HT1080 (cell line): ENCODE measurements at places on chromosomes 6 and 20. TPM values are rescaled to one million over a fixed set of nuclear protein-coding genes. Genes with fewer than 3 reads are reported as not detected.

DNA sequence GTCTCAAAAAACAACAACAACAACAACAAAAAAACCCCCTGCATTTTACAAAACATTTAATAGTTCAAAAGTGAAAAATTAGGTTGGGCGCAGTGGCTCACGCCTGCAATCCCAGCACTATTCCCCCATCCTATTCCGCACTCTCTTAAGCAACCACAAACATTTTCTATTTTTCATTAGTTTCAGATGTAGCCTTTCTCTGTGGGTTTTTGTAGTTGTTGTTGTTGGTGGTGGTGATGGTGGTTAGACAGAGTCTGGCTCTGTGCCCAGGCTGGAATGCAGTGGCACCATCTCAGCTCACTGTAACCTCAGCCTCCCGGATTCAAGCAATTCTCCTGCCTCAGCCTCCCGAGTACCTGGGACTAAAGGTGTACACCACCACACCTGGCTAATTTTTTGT is 6.4 kb upstream of the GMNN start:
- no peak for DNase-seq

DNA sequence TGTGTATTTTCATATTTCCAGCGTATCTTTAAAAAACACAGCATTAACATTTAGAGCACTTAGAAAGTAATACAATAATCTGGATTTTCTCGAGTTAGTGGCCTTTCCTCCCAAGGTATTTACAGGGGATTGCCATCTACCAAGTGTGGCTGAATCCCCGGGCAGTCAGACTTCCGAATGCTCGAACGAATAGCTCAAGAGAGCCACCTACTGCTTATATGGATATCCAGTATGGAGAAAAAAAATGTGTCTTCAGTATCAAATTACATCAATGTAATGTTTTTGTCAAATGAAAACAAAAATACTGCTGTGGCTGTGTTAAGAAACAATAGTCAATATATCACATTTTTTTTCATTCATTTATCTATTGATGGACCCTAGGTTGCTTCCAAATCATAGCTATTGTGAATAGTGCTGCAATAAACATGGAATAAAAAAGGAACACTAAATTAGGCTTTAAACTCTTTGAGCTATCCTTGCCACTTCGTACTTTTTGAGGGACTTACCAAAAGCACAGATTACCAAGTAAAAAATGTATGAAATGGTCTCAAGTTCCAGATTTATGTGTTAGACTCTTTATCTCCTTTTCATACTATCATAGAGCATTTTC is 654.5 kb upstream of the PTCHD4 start:
- peak; percentile 57 for DNase-seq

DNA sequence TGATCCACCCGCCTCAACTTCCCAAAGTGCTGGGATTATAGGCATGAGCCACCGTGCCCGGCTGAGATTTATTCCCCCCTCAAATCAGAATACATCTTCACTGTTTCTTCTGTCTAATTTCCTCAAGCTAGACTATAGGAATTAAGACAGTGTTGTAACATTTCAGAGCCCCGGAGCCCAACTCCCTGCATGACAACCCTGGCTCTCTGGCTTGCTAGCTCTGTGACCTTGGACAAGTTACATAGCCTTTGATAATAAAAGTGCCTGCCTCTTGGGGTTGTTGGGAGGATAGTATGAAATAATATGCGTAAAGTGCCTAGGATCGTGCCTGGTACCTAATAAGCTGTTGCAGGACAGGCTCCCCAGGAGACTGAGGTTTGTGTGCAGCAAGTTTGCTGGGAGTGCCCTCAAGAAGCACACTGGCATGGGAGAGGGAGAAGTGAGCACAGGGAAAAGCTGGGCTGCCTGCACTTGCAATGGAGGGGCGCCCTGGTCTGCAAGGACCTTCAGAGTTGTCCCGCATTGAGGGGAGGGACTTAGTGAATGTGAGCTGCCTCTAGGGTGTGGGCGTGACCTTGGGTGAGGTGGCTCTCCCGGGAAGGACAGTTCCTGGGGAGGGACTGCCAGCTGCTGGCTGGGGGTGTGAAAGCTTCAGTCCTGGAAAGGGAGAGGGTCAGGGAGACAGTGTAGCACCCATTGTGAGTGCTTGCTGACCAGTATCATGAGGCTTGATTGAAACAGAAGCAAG is 43.4 kb downstream of the TAF8 start:
- peak; percentile 6 for DNase-seq

DNA sequence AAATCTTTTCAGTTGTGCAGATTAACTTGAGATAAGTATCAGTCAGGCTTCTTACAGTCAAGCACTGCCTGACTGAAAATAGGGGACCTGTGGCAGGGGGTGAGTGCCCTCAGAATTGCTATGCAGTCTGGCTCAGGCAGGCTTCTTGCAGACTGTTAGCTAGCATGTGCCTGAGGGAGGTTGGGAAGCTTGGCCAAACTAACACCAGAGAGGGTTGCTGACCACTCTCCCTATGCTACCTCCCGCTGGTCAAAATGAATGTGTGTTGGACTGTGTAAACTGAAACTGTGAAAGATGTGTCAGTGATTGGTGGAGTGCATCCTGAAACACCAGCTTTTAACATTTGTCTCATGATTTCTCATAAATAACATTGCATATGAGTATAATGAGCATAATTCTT is 622.3 kb upstream of the IMPG1 start:
- no peak for DNase-seq

- DNase-seq = peak; percentile 48
Measured at GRCh38 chr20:3165473-3166337, 6.0 kb upstream of the FASTKD5 start.

GRCh38 chr6:12363651-12364381 is 73.7 kb downstream of the EDN1 start:
- DNase-seq = no peak

DNA sequence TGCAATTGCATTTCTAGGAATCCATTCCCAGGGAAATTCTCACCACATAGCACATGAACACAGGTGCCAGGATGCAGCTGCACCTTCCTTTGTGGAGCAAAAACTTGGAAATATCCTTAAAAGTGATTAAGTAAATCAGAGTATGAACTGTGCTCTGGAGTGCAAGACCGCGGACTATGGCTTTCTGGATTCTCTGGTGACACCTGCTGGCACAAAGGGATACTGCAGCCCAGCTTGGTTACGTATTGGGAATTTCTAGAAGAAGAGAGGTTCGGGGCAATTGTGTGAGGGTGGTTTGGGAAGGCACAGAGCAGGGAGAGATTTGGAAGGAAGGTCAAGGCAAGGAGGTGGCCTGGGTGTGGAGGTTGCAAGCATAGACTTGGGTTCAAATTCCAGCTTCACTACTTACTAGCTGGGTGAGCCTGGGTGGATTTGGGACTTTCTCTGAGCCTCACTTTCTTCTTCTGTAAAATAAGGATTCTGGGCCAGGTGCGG is 15.9 kb upstream of the PEDS1 start:
- peak; percentile 76 for DNase-seq

DNA sequence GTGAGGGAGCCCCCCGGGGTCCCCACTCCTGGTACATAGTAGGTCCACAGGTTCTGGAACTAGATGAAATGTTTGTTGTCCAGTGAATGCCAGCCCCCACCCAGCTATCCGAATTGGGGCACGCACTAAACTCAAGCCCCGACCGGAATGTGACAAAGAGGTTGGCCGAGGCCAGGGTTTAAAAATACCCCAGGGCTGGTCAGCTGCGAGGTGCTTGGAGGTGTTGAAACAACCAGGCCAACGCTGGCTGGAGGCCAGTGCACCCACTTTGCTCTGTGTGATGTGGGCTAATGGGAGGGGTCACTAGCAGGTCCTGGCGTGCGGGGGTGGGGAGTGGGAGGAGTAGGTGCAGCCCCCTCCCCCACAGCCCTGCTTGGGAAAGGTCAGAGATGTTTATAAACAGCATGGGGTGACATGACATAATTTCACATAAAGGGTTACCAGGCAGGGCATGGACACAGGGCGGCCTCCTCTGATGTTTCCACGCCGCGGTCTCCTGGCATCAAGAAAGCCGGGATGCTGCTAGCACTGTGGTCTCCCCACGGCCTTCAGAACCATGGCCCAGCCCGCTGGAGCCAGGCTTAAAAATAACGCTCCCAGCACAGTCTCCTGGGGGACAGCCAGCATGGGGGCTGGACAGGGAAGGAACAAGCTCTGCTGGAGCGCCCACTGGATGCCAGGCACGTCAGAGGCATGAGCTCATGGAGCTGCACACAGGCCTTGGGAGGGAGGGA is 111.2 kb upstream of the PTPN1 start:
- DNase-seq = no peak

The BAG2 gene
- 13.2 and 14.1 TPM in 2 replicates for total RNA-seq

The VGLL2 gene
- total RNA-seq = not detected in 2 replicates
